ENCODE measurements at places on chromosomes 1 and 21. TPM values are rescaled to one million over a fixed set of nuclear protein-coding genes. Genes with fewer than 3 reads are reported as not detected.

GRCh38 chr1:161676441-161676840, 13.5 kb downstream of the FCGR2B start:
- DNase-seq, result no peak

DNA sequence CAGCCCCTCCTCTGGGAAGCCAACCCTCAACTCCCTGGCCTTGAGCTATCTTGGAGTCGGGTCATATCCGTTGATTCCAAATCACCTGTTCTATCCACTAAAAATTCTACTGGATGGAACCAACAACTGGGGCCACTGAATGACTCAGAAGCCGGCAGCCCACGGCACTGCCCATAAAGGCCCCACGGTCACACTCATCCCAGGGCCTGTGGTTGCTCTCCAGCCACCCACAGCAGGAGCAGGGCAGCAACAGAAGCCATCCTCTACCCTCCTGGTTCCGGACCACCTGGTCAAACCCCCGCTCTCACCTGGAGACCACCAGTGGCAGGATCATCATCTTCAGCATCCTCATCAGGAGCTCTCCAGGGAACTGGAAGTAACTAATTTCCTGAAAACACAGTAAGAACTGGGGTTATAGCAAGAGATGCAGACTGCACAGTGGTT, 8.4 kb downstream of the SLC1A7 start:
- DNase-seq, result no peak

DNA sequence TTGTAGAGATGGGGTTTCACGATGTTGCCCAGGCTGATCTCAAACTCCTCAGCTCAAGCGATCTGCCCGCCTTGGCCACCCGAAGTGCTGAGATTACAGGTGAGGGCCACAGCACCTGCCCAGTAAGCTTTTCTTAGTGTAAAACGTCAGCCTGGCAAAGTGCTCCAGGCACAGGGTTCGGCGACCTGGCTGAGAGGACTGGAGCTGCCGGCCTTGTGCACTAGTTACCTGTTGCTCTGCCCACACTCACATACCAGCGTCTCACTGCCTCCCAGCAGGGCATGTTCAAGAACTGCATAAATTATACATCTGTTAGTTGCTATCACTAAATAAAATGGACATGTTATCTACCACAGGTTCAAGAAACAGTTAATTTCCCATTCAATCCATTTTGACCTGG, 55.2 kb downstream of the DEGS1 start:
- DNase-seq, result no peak

DNA sequence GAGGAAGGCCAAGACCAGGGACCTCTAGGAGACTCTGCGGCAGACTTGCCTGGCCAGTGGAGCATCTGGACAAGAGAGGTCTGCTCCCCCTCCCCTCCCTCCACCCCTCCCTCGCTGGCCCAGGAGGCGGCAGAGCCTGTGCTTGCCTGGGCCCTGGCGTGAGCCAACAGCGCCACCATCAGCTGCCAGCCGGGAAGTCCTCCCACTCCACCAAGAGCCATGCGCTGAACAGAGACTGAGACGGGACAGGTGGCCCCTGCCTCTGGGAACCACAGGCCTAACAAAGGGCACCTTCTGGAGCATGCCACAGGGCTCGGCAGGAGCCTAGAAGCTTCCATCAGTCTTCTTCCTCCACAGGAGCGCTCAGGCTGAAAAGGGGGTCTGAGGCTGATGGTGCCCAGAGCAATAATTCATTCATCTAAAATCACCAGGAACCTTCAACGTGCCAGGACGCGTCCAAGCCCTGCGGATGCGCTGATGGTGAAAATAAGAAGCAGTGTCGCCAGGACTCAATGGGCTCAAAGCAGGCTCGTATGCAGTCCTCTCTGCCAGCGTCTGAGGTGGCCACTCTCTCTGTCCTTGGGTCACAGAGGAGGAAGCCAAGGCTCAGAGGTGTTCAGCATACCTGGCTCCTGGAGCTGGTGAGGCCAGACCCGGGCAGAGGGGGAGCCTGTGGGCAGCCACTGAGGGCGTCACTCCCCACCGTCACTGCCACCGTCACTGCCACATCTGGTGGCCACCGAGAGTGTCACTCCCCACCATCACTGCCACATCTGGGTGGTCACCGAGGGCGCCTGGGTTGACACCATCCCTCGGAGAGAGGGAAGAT, 161.2 kb downstream of the NPHP4 start:
- no peak for DNase-seq

- no peak for DNase-seq
These were observed 477 bp downstream of the ICMT start for GRCh38 chr1:6235296-6235677.

GRCh38 chr21:43884012-43884860, 19.2 kb downstream of the AGPAT3 start:
- no peak for DNase-seq

DNA sequence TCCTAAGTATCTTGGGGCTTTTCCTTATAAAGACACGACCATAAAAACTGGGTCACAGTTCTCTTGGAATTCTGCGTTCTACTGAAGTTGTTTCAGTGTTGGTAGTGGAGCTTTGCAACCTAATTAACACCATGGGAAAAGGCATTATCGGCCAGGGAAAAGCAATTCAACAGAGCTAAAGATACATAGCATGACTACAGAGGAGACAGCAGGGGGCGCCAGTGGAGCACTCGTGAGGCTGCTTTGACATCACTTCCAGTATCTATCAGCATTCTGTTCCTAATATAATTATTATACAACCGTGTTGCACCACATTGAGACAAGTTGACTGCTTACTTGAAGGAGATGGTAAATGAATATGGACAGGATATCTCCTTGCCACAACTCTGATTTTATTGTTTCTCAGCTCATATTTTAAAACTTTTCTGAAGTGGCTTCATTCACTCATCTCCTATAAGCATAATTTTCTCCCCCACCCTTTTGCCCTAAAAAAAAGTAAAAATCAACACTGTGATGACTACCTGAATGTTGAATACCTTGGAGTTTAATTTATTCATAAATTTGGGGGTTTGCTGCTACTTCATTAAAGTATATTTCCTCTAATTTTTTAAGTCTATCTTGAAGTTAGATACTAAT, 39.4 kb downstream of the ZP4 start:
- no peak for DNase-seq

- DNase-seq, result no peak
These were observed 28.6 kb upstream of the PLEKHG5 start for GRCh38 chr1:6519935-6520671.

DNA sequence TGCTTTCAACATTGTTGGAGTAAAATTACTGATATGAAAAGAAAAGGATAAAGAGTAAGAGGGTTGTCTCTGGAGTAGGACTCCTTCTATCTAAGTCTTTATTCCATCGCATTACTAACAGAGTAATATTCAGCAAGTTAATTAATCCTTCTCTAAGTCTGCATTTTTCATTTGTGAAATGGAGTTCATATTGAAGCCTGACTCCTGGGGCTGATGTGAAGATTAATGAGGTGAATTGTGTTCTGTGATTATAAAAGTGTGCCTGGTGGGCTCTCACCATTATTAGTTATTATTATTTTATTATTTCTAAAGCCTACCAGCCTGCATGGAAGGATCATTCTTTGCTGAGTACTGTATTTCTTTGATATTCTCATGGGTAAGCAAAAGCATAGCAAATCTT, 1096.7 kb downstream of the KCNT2 start:
- no peak for DNase-seq

GRCh38 chr21:42317341-42317741, 2.1 kb upstream of the TFF3 start:
- no peak for DNase-seq

DNA sequence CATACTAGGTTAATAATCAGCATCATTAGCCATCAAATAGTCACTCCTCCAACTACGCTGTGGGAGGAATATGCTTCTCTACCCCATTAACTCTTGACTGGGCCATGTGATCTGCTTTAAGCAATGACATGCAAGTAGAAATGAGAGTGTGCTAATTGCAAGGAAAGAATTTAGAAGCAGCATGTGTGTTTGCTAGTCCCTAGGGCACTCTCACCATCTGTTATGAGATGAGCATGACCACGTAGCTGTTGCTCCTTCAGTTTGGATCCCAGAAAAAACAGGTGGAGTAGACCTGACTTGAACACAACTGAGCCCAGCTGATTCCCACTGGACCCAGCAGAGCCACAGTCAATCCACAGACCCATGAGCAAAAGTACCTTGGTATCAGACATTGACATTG, 19.7 kb upstream of the RGS7 start:
- DNase-seq, result no peak

DNA sequence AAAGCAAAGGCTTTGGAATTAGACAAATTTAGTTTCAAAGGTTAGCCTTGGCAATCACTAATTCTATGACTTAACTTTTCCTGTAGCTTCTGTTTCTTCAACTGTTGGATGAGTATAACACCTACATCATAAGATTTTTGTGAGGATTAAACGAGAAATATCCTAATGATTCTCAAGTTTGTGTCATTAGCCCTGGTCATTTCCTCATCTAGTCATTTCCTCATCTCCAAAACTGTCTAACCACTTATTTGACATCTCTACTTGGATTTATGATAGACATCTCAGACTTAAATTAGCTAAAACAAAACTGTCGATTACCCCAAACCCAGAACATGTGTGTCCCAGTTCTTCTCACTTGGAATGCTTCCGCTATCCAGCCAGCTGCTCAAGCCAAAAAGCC, 80.2 kb upstream of the CHODL start:
- no peak for DNase-seq

GRCh38 chr1:154837672-154838171, 32.4 kb downstream of the KCNN3 start:
- no peak for DNase-seq

- no peak for DNase-seq
These were observed 33.6 kb upstream of the CAMSAP2 start for GRCh38 chr1:200704986-200705500.

DNA sequence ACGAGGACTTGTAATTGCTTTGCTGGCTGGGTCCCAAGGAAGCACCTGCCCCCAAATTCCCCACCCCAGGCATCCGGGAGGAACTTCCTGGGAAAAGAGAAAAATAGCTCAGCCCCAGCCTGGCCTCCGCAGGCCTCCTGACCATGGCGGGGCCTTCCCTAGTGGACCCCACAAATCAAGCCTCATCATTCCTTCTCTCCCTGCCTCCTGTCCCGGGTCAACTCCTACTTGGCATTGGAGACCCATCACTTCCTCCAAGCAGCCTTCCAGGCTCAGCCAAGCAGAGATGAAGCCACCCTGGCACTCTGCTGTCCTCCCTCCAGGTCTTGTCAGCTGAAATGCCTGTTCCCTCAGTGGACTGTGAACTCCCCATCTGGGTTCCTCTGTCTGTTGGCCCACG, 38.0 kb downstream of the AJAP1 start:
- no peak for DNase-seq

HES3 gene
- not detected for total RNA-seq

VWA5B1 gene
- total RNA-seq, result not detected

NPHS2 gene
- total RNA-seq, result not detected

UTS2 gene
- total RNA-seq, result not detected

ABCG1 gene
- total RNA-seq, result 8.0 TPM

CRYZ gene
- total RNA-seq, result 21.3 TPM

All from activated T-helper 2 cell treated with anti-CD3 and anti-CD28 coated beads, Interferon-gamma antibody, Interleukin-2, Interleukin-4, amounts not matched to agents 10 μg/mL and 5 μg/mL and 100 μg/mL, durations not matched to agents 14 hours and 24 hours and 36 hours (primary cell).